ENCODE measurements at places on chromosomes 3 and 15.

DNA sequence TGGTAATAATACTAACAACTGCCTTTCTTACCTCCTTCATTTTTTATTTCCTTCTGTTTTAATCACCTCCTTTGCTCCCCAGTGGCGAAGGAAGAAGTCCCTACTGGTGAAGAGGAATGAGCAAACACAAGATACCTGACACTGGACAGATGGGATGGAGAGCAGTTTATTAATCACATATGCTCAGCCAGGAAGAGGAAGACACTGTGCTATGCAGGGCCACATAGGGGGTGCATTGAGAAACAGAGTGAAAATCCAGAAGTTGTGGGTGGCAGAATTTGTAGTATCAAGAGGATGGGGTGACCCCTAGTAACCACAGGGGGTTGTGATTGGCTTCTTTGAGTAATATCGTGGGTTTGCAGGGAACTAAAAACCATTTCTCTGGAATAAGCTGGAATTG is 1041.9 kb downstream of the OTOL1 start:
- H3K27me3 ChIP-seq: no peaks in the 10 kb centered on the region
- no peaks in the 10 kb centered on the region for H3K4me1 ChIP-seq
- no peaks in the 10 kb centered on the region for H3K36me3 ChIP-seq

- H3K27ac ChIP-seq: peak overlapping the region; percentile 58
- peak; percentile 93 for DNase-seq
- peaks cover 1% of the 10 kb centered on the region for H3K4me1 ChIP-seq
- H3K27me3 ChIP-seq: no peaks in the 10 kb centered on the region
Measured at GRCh38 chr3:55750525-55750924, 263.4 kb upstream of the WNT5A start.

GRCh38 chr15:33284336-33284735 is 26.4 kb upstream of the RYR3 start:
- no peaks in the 10 kb centered on the region for H3K36me3 ChIP-seq
- DNase-seq: no peak
- H3K4me3 ChIP-seq: no peak overlapping the region
- H3K4me1 ChIP-seq: peaks cover 2% of the 10 kb centered on the region
- H3K27me3 ChIP-seq: no peaks in the 10 kb centered on the region

DNA sequence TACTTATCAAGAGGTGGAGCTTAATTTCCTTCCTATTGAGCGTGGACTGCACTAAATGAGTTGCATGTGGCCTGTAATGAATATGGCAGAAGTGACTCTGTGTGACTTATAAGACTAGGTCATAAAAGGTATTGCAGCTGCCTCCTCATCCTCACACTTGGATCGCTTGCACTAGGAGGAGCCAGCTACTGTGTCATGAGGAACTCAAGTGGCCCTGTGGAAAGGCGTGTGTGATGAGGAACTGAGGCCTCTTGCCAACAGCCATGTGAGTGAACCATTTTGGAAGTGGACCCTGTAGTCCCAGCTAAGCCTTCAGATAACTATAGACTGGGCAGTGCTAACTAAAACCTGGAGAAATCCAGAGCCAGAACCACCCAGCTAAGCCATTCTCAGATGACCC is 7.1 kb upstream of the SLC30A4 start:
- H3K4me1 ChIP-seq: no peaks in the 10 kb centered on the region
- no peak overlapping the region for H3K4me3 ChIP-seq
- H3K27ac ChIP-seq: no peak overlapping the region
- no peaks in the 10 kb centered on the region for H3K36me3 ChIP-seq
- H3K27me3 ChIP-seq: no peaks in the 10 kb centered on the region
- DNase-seq: no peak

GRCh38 chr3:119331661-119332060 is 37.5 kb downstream of the ARHGAP31 start:
- H3K4me1 ChIP-seq: no peaks in the 10 kb centered on the region
- H3K36me3 ChIP-seq: peaks cover 2% of the 10 kb centered on the region
- no peak overlapping the region for H3K27ac ChIP-seq
- no peak for DNase-seq

- H3K4me1 ChIP-seq: no peaks in the 10 kb centered on the region
- H3K36me3 ChIP-seq: no peaks in the 10 kb centered on the region
- no peak for DNase-seq
- no peak overlapping the region for H3K27ac ChIP-seq
- no peak overlapping the region for H3K4me3 ChIP-seq
Measured at GRCh38 chr3:88616413-88616812, 466.7 kb downstream of the C3orf38 start.

- no peaks in the 10 kb centered on the region for H3K4me1 ChIP-seq
- H3K4me3 ChIP-seq: no peak overlapping the region
- DNase-seq: no peak
- no peaks in the 10 kb centered on the region for H3K36me3 ChIP-seq
- no peaks in the 10 kb centered on the region for H3K27me3 ChIP-seq
Measured at GRCh38 chr3:96101006-96101560, 713.3 kb upstream of the EPHA6 start.

GRCh38 chr3:143089965-143090364 is 29.6 kb upstream of the CHST2 start:
- H3K36me3 ChIP-seq: no peaks in the 10 kb centered on the region
- no peak for DNase-seq
- H3K27me3 ChIP-seq: no peaks in the 10 kb centered on the region

- H3K27ac ChIP-seq: no peak overlapping the region
- H3K4me3 ChIP-seq: no peak overlapping the region
- no peaks in the 10 kb centered on the region for H3K27me3 ChIP-seq
- no peaks in the 10 kb centered on the region for H3K4me1 ChIP-seq
- DNase-seq: no peak
- no peaks in the 10 kb centered on the region for H3K36me3 ChIP-seq
Measured at GRCh38 chr3:80097674-80098073, 329.9 kb upstream of the ROBO1 start.

- no peaks in the 10 kb centered on the region for H3K4me1 ChIP-seq
- H3K27ac ChIP-seq: no peak overlapping the region
- no peaks in the 10 kb centered on the region for H3K36me3 ChIP-seq
Measured at GRCh38 chr3:117417411-117417810, 707.8 kb downstream of the TUSC7 start.

DNA sequence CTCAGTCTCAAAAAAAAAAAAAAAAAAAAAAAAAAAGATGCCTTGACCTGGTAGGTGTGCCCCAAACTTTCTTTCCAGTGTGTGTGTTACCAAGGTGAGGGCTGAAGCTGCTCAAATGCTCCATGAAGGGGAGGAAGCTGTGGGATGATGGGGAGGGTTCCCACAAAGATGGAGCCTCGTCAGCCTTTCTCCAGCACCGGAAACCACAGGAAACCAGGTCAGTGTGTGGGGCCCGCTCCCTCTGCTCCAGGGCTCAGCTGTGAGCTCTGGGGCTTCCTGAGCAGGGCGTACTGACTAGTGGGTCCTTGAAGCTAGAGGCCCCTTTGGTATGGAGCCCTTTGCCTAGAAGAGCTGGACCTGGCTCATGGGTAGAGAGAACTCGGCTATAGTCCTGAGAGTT is 681 bp upstream of the IL17RE start:
- no peak overlapping the region for H3K27ac ChIP-seq
- DNase-seq: no peak
- H3K36me3 ChIP-seq: no peaks in the 10 kb centered on the region
- H3K4me1 ChIP-seq: peaks cover 21% of the 10 kb centered on the region
- no peak overlapping the region for H3K4me3 ChIP-seq
- H3K27me3 ChIP-seq: no peaks in the 10 kb centered on the region

All from mesenchymal stem cell (in vitro differentiated cells and primary cell).